ENCODE measurements at places on chromosomes 11 and 22.
A peak's percentile ranks its signal among the peaks of the same experiment; 100 is the strongest.

GRCh38 chr11:12807621-12808020 is 133.4 kb downstream of the TEAD1 start:
- no peak for DNase-seq

DNA sequence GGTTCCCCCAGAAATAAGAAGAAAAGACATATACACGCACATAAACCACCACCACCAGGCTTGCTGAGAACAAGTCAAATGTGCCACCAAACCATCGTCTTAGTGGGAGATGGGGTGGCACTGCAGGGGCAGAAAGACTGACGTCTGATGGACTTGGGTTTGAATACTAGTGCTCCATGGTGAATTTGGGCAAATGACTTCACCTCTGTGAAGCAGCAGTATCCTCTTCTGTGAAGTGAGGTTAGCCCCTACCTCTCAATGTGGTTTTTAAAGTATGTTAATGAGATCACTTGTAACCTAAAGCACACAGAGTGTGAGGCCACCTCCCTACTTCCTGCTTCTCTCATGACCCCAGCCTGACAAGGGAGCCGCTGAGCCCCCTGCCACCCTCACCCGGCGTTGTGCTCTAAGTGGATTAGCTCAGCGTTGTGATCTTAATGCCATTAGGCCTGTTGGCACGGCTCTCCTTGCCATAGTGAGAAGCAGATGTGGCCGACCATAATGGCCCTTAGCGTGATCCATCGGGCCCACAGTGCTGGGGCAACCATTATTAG is 14.4 kb downstream of the ZBTB16 start:
- peak; percentile 28 for DNase-seq

DNA sequence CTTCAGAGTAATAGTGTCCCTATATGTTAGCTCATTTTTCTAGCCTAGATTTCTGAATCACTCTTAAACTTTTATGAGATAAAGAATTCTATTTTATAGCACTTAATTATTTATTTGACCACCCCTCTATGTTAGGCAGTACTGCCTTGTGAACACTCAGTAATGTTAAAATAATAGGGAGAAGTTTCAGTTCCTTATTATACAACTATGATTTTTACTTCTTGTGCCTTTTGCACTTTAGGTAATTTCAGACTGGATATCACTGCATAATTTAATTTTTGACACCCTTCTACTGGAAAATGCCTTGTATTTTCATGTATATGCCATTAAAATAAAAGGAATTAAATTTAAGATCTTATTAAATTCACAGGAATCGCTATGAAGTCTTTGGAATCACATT is 3.1 kb downstream of the BCO2 start:
- no peak for DNase-seq

GRCh38 chr11:36426226-36426848 is 83.7 kb downstream of the TRAF6 start:
- no peak for DNase-seq

- no peak for DNase-seq
Measured at GRCh38 chr11:115153135-115153534, 351.1 kb downstream of the CADM1 start.

DNA sequence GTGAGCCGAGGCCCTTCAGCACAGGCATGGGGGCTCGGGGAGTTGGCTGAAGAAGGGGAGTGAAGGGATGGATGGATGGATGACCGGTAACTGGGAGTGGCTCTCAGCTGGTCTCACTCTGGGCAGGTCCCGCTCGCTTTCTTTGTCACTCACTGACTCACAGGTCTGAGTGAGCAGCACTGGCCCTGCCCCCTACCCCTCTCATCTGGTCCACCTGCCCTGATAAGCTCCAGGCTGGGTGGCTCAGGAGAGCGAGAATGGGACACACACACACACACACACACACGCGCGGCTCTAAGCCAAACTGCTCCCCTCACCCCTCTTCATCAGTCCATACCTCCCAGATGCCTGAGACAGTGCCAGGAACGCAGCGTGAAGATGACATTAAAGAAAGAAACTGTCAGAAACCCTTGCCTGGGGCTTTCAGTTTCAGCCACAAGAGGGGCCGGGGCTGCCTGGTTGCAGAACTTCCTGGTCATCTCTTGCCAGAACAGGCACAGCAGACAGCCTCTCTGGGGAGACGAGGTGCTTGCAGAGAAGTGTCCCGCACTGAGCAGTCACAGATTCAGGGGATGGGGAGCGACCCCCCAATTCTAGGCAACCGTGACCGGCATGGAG is 16.5 kb upstream of the SHISAL1 start:
- no peak for DNase-seq

DNA sequence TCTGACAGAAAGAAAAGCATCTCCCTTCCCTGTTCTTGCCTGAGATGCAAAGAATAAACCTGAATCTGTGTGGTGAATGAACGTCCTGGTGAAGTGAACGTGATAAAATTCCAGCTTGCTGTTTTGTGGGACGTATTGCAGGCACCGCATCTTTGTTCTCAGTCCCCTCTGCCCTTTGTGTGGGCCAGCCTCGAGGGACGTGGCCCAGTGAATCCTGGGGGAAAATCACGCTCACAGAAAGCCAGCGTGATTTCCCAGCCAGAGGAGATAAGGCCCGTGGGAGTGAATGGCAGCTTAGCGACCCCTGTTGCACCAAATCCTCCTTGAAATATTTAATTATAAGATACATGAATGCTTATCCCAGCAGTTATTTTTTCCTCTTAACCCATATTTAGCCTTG is 129.1 kb downstream of the COMMD9 start:
- DNase-seq, result no peak

DNA sequence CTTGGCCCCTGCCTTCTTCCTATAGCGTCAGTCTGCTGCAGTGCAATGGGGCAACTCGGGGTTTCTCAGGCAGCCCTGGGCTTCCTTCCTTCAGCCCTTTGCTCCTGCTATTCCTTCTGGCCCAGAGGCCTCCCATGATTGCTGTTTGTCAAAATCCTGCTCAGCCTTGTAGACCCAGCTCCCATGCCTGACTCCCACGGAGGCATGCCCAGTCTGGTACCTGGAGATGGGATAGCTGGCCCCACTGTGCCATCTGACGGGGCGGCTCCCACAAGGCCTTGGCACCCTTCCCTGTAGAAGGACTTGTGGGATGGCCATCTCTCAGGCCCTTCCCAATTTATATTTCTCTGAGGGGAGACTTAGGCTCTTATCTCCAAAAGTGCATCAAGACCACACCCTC is 590 bp upstream of the CD6 start:
- DNase-seq, result no peak

GRCh38 chr22:27868732-27869282 is 50.2 kb downstream of the PITPNB start:
- DNase-seq, result no peak

DNA sequence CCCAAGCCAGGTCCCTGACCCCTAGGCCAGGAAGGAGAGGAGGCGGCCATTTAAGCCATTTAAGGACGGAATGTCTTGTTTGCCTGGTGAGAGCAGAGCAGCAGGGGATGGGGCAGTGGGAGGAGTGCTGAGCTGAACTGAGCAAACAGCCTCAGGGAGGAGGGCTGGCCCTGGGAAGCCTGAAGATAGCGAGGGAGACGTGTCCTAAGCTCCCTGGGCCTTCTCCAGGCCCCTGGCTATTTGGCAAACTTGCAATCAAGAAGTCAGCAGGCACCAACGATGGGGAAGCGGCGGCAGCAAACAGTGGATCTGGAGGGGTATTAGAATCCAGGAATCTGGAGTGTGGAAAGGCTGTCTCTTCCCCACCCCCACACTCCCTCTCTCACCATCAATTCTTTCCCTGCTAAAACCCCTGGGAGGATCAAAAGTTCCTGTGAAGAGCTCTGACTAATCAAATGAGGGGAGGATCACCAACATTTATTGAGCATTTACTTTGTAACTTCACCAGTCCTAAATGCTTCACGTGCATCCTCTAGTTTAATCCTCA is 8.8 kb downstream of the BCL9L start:
- no peak for DNase-seq

DNA sequence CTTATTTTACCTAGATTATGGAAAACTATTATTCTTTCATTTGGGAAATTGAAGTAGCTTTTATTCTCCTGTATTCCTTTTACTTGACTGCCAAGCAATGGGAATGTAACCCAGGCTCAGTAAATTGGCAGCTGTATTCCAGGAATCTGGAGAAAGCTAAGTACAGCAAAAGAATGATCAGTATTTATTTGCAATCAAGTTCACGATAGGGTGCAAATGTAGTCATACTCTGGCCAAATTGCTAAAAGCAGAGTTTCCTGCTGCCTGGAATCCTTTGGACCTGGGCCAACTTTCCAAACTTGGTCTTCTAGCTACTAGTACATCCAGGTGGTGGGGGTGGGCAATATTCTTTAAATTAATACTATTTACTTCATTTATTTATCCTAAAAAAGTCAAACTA is 286.0 kb upstream of the CTSC start:
- DNase-seq, result no peak

DNA sequence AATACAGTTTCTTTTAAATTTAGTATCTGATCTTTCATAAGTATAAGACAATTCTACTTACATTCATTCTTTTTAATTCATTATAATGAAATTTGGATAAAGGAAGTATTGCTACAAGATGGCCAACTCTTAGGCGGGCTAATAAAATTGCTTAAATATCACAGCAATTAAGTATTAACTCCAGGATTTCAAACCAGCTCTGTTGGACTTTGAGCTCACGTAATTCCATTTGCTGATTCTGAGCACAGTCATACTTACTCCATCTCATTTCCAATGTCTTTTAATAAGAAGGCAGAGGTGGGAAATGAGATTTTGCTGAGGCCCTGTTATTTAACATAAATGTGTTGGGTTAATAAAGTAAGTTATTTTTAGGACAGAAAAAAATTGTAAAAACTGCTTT is 748.1 kb downstream of the KCNA4 start:
- no peak for DNase-seq

GRCh38 chr11:27621405-27622161 is 78.7 kb downstream of the BDNF start:
- no peak for DNase-seq

GRCh38 chr11:23502826-23503225 is 642.6 kb upstream of the CCDC179 start:
- DNase-seq, result no peak

DNA sequence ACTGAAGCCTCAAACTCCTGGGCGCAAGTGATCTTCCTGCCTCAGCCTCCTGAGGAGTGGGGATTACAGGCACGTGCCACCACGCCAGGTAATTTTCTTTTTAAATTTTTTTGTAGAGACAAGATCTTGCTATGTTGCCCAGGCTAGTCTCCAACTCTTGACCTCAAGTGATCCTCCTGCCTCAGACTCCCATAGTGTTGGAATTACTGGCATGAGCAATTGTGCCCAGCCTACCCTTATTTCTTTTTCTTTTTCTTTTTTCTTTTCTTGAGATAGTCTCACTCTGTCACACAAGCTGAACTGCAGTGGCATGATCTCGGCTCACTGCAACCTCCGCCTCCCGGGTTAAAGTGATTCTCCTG is 63.9 kb downstream of the AAMDC start:
- DNase-seq, result no peak

- no peak for DNase-seq
Measured at GRCh38 chr22:44860311-44860710, 107.9 kb downstream of the ARHGAP8 start.

GRCh38 chr11:19907839-19908238 is 195.2 kb downstream of the NAV2 start:
- no peak for DNase-seq

DNA sequence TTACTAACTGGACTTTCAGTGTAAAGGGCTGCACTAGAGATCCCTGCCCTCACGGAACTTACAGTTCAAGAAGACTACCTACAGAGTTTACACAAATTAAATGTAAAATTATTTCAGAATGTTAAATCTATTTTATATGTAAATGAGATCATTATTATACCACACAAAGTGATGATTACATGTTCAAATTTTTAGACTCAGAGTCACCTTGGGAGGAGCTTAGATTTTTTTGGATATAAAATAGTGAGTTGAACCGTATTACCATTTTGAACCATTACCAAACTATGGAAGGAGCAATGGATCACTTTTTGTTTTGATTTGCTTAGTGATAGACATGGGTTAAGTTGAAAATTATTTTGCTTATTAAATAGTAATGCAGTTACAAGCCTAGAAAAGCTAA is 1.6 kb downstream of the IPO7 start:
- no peak for DNase-seq

DNA sequence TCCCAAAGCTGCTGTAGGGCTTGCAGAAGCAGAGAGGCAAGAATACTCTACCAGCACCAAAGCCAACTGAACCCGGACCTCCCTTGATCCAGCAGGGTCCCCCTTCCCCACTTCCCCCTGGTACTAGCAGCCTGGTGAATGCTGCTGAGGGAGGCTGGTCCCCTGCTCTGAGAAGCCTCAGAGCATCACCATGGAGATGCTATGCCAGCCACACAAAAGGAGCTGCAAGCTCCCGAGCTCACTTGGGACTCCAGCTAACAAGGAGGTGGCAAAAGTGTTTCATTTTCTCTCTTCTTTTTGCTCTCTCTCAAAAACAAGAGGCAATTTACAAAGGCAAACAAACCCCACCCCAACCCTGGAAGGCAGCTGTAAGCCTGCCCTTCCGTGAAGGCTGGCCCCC is 509.8 kb downstream of the BUD13 start:
- no peak for DNase-seq

DNA sequence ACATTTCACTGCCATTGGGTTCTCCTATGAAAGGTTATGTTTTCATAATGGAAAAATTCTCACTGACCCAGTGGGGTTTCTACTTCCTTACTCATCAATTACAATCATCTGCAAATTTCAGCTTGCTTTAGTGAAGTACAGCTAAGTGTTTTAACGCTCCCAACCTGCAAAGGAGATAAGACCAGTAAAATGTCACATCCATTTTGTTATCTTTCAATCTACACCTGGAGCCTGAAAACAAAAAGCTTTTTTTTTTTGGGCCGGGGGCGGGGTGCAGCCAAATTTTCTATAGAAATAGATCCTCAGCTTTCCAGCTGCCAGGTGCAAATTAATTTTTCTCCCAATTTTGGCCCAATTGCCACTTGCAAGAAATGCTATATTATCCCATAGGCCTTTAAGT is 40.6 kb downstream of the CADM1 start:
- no peak for DNase-seq

- DNase-seq, result no peak
Measured at GRCh38 chr11:76030968-76031590, 175.2 kb downstream of the WNT11 start.

DNA sequence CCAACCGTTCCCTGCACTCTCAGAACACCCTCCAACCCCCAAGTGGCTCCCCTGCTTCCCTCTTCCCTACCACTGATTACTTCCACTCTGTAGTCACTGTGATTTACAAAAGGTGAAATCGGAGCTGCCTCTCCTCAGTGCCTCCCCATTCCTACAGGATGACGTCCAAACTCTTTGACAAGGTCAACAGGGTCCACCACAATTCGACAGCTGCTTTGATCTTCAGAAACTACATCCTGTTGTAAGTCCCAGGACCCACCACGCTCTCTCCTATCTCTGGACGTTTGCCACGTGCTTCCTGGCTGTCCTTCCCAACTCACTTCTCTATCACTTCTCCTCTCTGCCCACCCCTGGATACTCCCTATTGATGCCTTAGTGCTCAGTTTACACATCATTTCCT is 85.0 kb upstream of the EIF3D start:
- DNase-seq, result no peak

Data from stimulated activated CD8-positive, alpha-beta memory T cell treated with anti-CD3 and anti-CD28 coated beads, Interleukin-7, amount 100 ng/mL, for 4 hours (primary cell).